ENCODE measurements at places on chromosomes 6 and 20. TPM values are rescaled to one million over a fixed set of nuclear protein-coding genes. Genes with fewer than 3 reads are reported as not detected.

GRCh38 chr6:166657531-166657930, 30.5 kb upstream of the RPS6KA2 start:
- no peaks in the 10 kb centered on the region for H3K4me1 ChIP-seq
- H3K36me3 ChIP-seq, result no peaks in the 10 kb centered on the region
- H3K27ac ChIP-seq, result no peak overlapping the region
- H3K4me3 ChIP-seq, result no peak overlapping the region

GRCh38 chr6:103183831-103184411, 1675.8 kb downstream of the HACE1 start:
- DNase-seq, result no peak
- H3K27me3 ChIP-seq, result no peaks in the 10 kb centered on the region
- no peaks in the 10 kb centered on the region for H3K36me3 ChIP-seq
- H3K27ac ChIP-seq, result no peak overlapping the region

- H3K27ac ChIP-seq, result no peak overlapping the region
- H3K27me3 ChIP-seq, result no peaks in the 10 kb centered on the region
- H3K36me3 ChIP-seq, result no peaks in the 10 kb centered on the region
- no peak overlapping the region for H3K4me3 ChIP-seq
Observed at GRCh38 chr6:135231469-135231844, 50.3 kb downstream of the MYB start.

DNA sequence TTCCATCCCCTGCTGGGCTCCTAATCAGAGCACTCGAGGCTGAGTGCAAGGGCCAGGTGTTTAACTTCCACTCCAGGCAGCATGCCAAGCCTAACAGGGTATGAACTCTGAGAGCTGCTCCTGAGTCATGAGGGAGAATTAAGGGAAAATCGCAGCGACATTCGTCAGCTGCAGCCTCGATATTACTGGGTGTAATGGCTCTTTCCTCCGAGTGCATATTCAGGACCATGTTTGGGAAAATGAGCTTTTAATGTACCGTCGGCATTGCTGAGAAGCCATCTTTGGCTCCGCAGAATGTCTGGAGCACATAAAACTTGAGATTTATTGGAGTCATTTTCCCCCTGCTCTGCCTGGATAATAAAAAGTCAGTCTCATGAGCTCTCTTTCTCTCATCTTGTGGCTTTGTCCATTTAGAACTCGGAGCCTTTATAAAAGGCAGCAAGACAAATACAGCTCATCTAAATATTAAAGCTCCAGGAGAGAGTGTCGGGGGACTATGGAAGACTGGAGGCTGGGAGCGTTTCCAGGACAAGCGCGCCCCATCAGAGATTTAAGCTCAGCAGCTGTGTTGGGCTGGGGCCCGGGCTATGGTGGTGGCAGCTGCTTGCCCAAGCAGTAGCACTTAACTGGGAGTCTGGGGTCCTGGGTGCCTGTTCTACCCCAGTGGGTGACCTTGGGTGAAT, 103.7 kb downstream of the TOX2 start:
- peak overlapping the region; percentile 42 for H3K4me3 ChIP-seq
- peak; percentile 97 for DNase-seq
- no peaks in the 10 kb centered on the region for H3K36me3 ChIP-seq
- H3K27me3 ChIP-seq, result no peaks in the 10 kb centered on the region
- H3K4me1 ChIP-seq, result peaks cover 24% of the 10 kb centered on the region

DNA sequence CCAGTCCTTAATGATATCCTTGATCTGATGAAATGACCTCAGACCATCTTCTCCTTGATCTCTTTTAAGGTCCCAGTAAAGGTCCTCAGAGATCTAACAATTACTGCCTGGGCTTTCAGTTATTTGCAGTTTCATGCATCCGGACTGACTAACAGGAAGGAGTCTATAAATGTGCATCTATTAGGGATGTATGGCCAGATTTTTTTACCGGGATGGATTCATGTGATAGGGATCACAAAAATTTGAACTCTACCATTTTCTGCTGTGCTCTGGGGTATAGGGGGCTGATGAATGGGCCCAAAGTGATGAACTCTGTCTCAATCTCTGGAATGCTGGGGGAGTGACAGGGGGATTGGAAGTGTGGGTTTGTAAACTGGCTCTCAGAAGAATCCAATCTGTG, 36.2 kb upstream of the SCUBE3 start:
- no peaks in the 10 kb centered on the region for H3K27me3 ChIP-seq
- peak; percentile 68 for DNase-seq

- peaks cover 3% of the 10 kb centered on the region for H3K36me3 ChIP-seq
- H3K27ac ChIP-seq, result no peak overlapping the region
- no peak for DNase-seq
- no peak overlapping the region for H3K4me3 ChIP-seq
- H3K27me3 ChIP-seq, result no peaks in the 10 kb centered on the region
- peaks cover 18% of the 10 kb centered on the region for H3K4me1 ChIP-seq
Observed at GRCh38 chr6:15475261-15475660, 187.6 kb downstream of the DTNBP1 start.

- DNase-seq, result no peak
- no peaks in the 10 kb centered on the region for H3K36me3 ChIP-seq
- no peak overlapping the region for H3K4me3 ChIP-seq
- H3K27ac ChIP-seq, result no peak overlapping the region
- peaks cover 24% of the 10 kb centered on the region for H3K4me1 ChIP-seq
Observed at GRCh38 chr20:44020406-44021148, 105.9 kb downstream of the TOX2 start.

DNA sequence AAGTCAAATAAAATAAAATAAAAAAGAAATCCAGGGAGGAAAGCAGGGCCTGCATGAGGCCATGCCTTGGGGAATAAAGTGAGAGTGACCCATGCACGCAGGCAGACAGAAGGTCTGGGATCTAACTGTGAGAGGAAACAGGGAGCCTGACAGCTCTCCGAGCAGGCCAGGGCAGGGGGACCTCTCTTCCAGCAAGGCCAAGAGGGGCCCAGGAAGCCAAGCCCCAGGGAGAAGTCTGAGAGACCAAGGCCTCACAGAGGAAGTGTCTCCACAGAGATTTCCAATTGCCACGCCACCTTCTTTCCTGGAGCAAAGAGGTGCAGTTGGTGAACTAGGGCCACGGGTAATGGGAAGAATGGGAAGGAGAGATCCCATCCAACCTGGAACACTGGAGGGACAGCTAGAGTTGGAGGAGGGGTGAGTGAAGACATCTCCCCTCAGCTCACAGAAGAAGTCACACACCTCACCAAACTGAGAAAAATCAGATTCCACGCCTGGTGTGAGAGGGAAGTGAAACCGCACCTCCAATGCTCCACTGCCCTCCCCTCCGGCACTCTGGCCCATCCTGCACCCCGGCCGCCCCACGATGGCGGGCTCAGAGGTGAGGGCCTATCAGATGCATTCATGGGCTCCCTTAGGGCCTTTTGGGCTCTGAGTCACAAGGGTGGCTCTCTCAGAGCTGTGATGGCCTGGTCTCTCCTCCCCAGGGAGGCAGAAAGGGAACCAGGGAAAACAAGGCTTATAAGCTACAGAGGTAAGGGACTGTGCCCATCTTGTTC, 25.1 kb upstream of the TAF8 start:
- no peaks in the 10 kb centered on the region for H3K36me3 ChIP-seq
- H3K4me3 ChIP-seq, result no peak overlapping the region
- H3K27me3 ChIP-seq, result no peaks in the 10 kb centered on the region
- DNase-seq, result no peak
- no peak overlapping the region for H3K27ac ChIP-seq

- H3K27ac ChIP-seq, result no peak overlapping the region
- H3K27me3 ChIP-seq, result no peaks in the 10 kb centered on the region
- no peak for DNase-seq
- H3K36me3 ChIP-seq, result peaks cover 6% of the 10 kb centered on the region
- peaks cover 19% of the 10 kb centered on the region for H3K4me1 ChIP-seq
Observed at GRCh38 chr20:63218701-63219446, 2.9 kb upstream of the YTHDF1 start.

GRCh38 chr6:52399511-52400312, 20.4 kb upstream of the EFHC1 start:
- H3K4me3 ChIP-seq, result no peak overlapping the region
- no peaks in the 10 kb centered on the region for H3K36me3 ChIP-seq
- DNase-seq, result peak; percentile 72
- H3K27me3 ChIP-seq, result no peaks in the 10 kb centered on the region

DNA sequence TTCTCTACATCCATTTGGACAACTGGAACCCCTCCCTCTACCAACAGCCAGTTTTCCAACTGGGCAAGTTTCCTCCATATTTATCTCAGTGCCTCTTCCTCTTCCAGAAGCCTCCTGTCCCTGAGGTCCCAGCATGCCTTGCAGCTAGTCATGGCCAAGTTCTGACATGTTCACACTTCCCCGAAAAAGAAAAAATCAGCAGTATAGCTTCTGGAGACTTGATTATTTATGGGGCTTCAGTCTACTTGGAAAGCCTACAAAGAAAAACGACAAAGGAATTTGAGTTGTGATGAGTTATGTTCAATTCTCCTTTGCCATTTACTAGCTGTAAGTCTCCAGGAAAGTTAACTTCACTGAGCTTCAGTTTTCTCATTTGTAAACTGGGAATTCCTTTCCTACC, 406.5 kb downstream of the MAFB start:
- DNase-seq, result no peak
- no peaks in the 10 kb centered on the region for H3K27me3 ChIP-seq
- H3K27ac ChIP-seq, result no peak overlapping the region
- H3K36me3 ChIP-seq, result no peaks in the 10 kb centered on the region
- no peak overlapping the region for H3K4me3 ChIP-seq

GRCh38 chr20:52953020-52953419, 19.1 kb upstream of the TSHZ2 start:
- H3K4me3 ChIP-seq, result no peak overlapping the region
- DNase-seq, result no peak
- no peaks in the 10 kb centered on the region for H3K36me3 ChIP-seq
- H3K4me1 ChIP-seq, result no peaks in the 10 kb centered on the region
- no peak overlapping the region for H3K27ac ChIP-seq

Gene CHRNA4
- total RNA-seq, result not detected

Gene NDRG3
- total RNA-seq, result 30.1 TPM
